ENCODE measurements at places on chromosomes 7 and 10.

- H3K27me3 ChIP-seq, result no peaks in the 10 kb centered on the region
- no peaks in the 10 kb centered on the region for H3K4me1 ChIP-seq
- H3K36me3 ChIP-seq, result no peaks in the 10 kb centered on the region
- DNase-seq, result no peak
- H3K27ac ChIP-seq, result no peak overlapping the region
Measured at GRCh38 chr7:88929719-88930118, 134.2 kb upstream of the TEX47 start.

- no peak overlapping the region for H3K27ac ChIP-seq
- no peaks in the 10 kb centered on the region for H3K36me3 ChIP-seq
- DNase-seq, result no peak
- H3K4me1 ChIP-seq, result no peaks in the 10 kb centered on the region
- no peaks in the 10 kb centered on the region for H3K27me3 ChIP-seq
Measured at GRCh38 chr10:66038623-66039022, 887.2 kb upstream of the LRRTM3 start.

DNA sequence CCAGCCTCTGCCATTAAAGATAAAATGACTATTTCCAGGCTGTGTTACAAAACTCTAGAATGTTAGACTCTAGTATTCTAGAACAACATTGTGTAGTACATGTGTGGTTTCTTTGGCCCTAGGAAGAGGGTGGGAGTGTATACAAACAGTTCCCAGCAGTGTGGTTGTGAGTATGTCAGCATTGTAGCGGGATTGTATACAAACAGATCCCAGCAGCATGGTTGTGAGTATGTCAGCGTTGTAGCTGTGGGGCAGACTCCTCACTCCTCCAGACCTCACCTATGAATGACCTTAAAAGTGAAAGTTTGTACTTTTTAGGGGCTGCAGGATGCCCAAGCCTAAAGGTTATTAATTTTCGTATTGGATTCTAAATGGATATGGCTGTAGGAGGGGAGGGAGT lies 6.9 kb upstream of the ACSL5 start:
- no peaks in the 10 kb centered on the region for H3K36me3 ChIP-seq
- peaks cover 2% of the 10 kb centered on the region for H3K27me3 ChIP-seq
- no peak for DNase-seq
- no peak overlapping the region for H3K4me3 ChIP-seq
- H3K27ac ChIP-seq, result no peak overlapping the region

GRCh38 chr7:21624320-21624719 lies 81.5 kb downstream of the DNAH11 start:
- peaks cover 4% of the 10 kb centered on the region for H3K36me3 ChIP-seq
- H3K27ac ChIP-seq, result no peak overlapping the region
- H3K4me3 ChIP-seq, result no peak overlapping the region
- DNase-seq, result no peak
- peaks cover 2% of the 10 kb centered on the region for H3K4me1 ChIP-seq

DNA sequence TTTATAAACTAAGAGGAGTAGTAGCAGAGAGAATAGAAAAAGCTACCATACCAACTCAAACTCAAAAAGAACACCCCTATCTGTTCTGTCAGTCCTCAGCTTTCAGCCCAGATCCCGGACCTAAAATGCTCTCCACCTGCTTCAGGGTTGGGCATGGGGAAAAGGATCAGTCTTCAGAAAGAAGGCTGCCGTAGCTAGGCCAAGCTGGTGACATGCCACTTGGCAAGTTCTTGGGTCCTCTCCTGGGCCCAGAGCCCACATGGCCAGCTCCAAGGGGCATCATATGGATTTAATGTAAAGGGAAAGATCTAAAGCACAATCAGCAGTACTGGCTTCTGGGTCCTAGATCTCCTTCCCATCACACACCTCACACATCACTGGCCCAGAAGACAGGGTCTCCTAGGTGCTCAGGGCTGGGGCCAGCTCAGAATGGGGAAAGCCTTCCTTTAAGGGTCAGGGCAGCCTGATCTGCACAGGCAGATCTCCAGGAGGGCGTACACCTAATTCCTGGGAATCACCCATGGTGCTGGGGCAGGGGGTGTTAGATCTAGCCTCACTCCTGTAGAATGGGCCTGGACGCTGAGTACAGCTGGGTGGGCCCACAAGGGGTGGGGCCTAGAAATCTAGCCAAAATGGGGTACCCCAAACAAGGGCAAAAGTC lies 2.5 kb downstream of the VAX1 start:
- H3K36me3 ChIP-seq, result peaks cover 13% of the 10 kb centered on the region
- no peak for DNase-seq
- peaks cover 12% of the 10 kb centered on the region for H3K4me1 ChIP-seq
- peak overlapping the region; percentile 29 for H3K27ac ChIP-seq

GRCh38 chr7:105886776-105887175 lies 10.4 kb upstream of the ATXN7L1 start:
- peaks cover 17% of the 10 kb centered on the region for H3K27me3 ChIP-seq
- no peak overlapping the region for H3K4me3 ChIP-seq
- peaks cover 11% of the 10 kb centered on the region for H3K4me1 ChIP-seq
- no peak overlapping the region for H3K27ac ChIP-seq

All from activated CD4-positive, alpha-beta T cell treated with anti-CD3 and anti-CD28 coated beads, Interleukin-2, amount 10 ng/mL, durations not matched to agents 24 days and 14 days (primary cell).